ENCODE measurements at places on chromosomes 3 and 15.

DNA sequence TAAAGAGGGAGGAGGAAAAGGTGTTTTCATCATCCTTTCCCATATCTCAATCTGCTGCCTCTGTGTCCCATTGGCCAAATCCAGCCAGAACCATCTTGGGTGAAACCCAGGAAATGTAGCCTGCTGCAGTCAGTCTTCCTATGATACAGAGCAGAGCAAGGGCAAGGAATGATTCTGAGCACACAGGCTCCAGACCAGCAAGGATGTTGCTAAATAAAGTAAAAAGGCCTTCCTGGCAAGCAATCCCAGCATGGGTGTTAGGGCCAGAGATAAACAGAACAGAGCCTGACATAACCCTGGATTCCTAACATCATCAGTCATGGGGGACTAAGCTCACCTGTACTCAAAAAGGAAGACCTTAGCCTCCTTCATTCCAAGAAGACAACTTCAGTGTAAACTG is 90.7 kb upstream of the AGTR1 start:
- DNase-seq: no peak
- H3K4me1 ChIP-seq: peaks cover 10% of the 10 kb centered on the region
- H3K27ac ChIP-seq: no peak overlapping the region
- H3K4me3 ChIP-seq: no peak overlapping the region

DNA sequence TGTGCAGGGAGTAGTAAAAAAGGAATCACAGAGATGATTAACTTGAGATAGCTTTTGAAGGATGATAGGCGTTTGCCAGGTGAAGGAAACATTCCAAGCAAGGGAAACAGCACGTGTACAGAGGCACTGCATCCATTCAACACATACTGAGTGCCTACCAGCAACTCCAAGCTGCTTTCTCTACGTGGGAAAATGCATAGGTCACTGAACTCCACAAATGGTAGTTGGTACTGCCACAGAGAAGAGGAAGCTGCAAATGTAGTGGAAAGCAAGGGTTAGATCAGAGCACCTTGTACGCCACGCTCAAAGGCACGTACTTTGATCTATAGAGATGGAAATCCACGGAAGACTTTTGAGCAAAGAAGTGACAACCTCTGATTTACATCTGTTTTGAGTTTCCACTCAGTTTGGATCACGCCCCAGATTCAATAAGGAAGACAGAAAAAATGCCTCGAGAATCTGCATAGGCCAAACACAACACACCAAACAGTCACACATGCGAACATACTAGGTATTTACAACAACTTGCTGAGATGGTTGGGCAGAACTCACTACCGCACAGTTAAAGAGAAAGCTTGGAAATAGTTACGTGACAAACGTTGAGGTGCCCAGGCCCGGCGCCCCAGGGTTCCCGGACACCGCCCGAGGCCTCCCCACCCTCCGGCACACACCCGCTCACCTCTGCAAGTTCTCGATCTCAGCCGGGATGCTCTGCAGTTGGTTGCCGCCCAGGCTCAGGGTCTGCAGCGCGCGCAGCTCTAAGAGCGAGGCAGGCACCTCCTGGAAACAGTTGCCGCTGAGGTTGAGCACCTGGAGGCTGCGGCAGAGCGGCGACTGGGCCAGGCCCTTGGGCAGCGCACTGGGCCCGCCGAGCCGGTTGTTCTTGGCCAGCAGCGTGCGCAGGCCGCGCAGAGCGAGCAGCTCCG is 826 bp downstream of the LRRC58 start:
- peak overlapping the region; percentile 84 for H3K27ac ChIP-seq
- peak overlapping the region; percentile 95 for H3K4me3 ChIP-seq
- H3K36me3 ChIP-seq: no peaks in the 10 kb centered on the region
- no peak for DNase-seq
- H3K27me3 ChIP-seq: no peaks in the 10 kb centered on the region

DNA sequence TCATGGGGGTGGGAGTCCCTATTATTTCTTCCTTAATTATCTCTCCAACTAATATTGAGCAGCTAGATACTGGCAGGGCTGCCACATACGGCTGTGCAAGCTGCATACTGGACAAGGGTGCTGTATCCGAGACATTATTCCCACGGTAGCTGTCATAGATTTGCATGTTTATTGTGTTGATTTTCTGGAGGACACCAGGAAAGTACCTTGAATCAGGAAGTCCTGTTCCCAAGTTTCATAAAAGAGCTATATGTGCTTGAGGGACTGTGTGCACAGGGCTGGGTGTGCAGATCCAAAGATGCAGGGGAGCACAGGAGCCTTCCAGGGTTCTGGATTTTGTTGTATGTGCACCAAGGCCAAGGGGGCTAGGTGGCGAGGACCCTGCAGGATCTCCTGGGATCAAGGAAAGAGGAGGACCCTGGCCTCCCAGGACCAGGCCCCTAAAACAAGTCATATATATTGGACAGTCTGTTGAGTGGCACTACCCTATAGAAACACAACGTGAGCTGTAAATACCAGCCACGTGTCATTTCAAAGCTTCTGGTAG is 119.2 kb upstream of the ALDH1A3 start:
- H3K27me3 ChIP-seq: no peaks in the 10 kb centered on the region
- DNase-seq: no peak
- H3K4me3 ChIP-seq: no peak overlapping the region
- H3K27ac ChIP-seq: no peak overlapping the region
- H3K4me1 ChIP-seq: no peaks in the 10 kb centered on the region

- H3K4me1 ChIP-seq: no peaks in the 10 kb centered on the region
- H3K4me3 ChIP-seq: no peak overlapping the region
- no peaks in the 10 kb centered on the region for H3K36me3 ChIP-seq
Measured at GRCh38 chr3:102129760-102130608, 280.7 kb downstream of the NFKBIZ start.

- peaks cover 36% of the 10 kb centered on the region for H3K4me1 ChIP-seq
- no peaks in the 10 kb centered on the region for H3K36me3 ChIP-seq
- DNase-seq: no peak
- H3K27me3 ChIP-seq: no peaks in the 10 kb centered on the region
- no peak overlapping the region for H3K4me3 ChIP-seq
Measured at GRCh38 chr3:15476378-15476777, 45.1 kb downstream of the COLQ start.

DNA sequence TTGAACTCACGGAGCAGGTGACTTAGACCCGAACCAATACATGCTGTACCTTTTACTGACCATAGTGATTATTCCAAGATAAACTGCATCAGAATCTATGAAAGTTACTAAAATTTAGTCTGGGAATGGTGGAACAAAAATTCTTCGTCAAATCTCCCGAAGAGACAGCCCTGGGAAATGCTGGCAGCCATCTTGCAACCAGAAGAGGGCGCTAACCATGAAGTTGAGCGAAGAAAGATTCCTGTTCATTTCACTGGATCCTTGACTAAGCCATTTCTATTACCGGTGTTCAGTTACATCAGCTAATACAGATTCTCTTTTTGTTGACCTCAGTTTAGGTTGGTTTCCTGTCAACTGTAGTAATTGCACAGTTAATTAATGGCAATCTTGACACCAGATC is 199.6 kb downstream of the SLC9A9 start:
- H3K4me1 ChIP-seq: peaks cover 7% of the 10 kb centered on the region
- H3K4me3 ChIP-seq: no peak overlapping the region
- no peak for DNase-seq
- no peaks in the 10 kb centered on the region for H3K27me3 ChIP-seq
- H3K36me3 ChIP-seq: no peaks in the 10 kb centered on the region
- H3K27ac ChIP-seq: no peak overlapping the region

GRCh38 chr15:39624806-39625205 is 43.9 kb downstream of the THBS1 start:
- H3K4me1 ChIP-seq: peaks cover 68% of the 10 kb centered on the region
- no peak overlapping the region for H3K4me3 ChIP-seq
- no peaks in the 10 kb centered on the region for H3K27me3 ChIP-seq
- no peaks in the 10 kb centered on the region for H3K36me3 ChIP-seq

GRCh38 chr15:41435037-41435786 is 18.3 kb downstream of the RTF1 start:
- no peaks in the 10 kb centered on the region for H3K4me1 ChIP-seq
- H3K27ac ChIP-seq: no peak overlapping the region
- peaks cover 6% of the 10 kb centered on the region for H3K36me3 ChIP-seq
- no peak for DNase-seq

- H3K4me3 ChIP-seq: no peak overlapping the region
- H3K27me3 ChIP-seq: no peaks in the 10 kb centered on the region
- H3K27ac ChIP-seq: no peak overlapping the region
- H3K36me3 ChIP-seq: no peaks in the 10 kb centered on the region
Measured at GRCh38 chr3:73939985-73940384, 315.2 kb upstream of the PDZRN3 start.

DNA sequence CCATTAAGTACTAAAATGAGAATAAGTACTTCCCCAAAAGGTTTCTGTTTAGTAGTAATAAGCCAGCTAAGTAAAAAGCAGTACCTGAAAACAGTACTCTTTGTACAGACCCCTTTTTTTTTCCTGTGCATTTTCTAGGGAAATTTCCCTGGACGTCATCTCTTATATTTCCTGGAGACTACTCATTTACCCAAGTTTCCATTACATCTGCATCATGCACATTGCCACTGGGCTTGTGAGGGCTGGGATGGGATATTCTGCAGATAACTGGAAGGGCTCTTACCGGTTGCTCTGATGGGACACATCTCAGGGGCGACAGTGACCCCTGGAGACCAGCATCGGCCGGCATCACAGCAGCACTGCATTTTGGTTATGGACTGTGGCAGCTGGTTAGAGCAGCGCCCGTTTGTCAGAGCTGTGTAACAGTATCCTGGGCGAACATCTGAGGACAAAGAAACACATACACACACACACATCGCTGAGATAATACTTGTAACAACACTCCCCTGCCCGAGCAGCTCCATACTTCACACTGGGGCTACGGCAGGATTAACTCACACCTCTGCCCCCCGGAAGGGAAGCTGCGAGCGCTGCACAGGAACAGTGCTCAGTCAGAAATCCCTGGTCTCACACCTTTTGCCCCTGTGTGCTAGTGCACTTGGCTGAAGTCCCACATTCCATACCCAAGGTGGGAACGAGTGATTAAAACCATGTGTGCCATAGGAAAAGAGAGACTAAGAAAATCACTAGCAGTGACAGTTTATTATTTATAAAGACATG is 124.9 kb downstream of the FBN1 start:
- no peaks in the 10 kb centered on the region for H3K27me3 ChIP-seq
- no peaks in the 10 kb centered on the region for H3K4me1 ChIP-seq
- no peak overlapping the region for H3K4me3 ChIP-seq
- peaks cover 86% of the 10 kb centered on the region for H3K36me3 ChIP-seq
